Effector memory CD8-positive, alpha-beta T cell (primary cell): ENCODE measurements at places on chromosomes 4 and X.

- DNase-seq = no peak
Measured at GRCh38 chr4:75985116-75985515, 5.6 kb downstream of the SDAD1 start.

- no peak for DNase-seq
Measured at GRCh38 chr4:102285831-102286230, 59.5 kb downstream of the SLC39A8 start.

- DNase-seq = no peak
Measured at GRCh38 chrX:63768760-63769159, 16.3 kb downstream of the ARHGEF9 start.

DNA sequence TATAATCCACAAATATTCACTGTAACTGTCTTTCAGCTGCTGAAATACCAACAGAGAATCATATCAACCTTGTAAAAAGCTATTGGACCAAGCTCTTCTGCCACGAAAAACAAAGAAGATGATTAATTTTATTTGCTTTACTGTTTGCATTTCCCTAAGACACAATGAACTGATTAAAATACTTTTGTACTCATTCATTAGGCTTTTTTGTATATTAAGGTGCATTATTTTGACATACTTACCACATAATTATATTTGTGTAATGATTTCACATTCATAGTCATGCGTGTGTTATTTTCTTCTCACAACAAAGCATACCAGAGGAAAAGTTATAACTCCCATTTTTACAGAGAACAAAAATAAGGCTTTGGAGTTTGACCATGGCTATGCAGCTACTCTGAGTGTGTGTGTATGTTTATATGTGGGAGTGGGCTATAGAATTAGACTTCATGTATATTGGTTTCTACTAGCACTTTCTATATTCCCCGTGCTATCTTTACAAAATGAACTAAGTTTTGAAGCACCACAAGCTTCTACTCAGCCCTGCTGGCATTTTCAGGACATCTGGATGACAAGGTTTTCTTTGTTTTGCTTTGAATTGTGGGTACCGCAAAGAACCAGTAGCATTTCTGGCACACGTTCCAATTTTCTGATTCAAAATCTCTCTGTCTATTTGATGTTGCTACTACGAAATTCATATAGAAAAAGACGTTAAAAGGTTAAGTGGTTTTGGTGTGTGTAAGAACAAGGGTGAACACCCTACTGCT lies 11.0 kb upstream of the FGF5 start:
- no peak for DNase-seq

DNA sequence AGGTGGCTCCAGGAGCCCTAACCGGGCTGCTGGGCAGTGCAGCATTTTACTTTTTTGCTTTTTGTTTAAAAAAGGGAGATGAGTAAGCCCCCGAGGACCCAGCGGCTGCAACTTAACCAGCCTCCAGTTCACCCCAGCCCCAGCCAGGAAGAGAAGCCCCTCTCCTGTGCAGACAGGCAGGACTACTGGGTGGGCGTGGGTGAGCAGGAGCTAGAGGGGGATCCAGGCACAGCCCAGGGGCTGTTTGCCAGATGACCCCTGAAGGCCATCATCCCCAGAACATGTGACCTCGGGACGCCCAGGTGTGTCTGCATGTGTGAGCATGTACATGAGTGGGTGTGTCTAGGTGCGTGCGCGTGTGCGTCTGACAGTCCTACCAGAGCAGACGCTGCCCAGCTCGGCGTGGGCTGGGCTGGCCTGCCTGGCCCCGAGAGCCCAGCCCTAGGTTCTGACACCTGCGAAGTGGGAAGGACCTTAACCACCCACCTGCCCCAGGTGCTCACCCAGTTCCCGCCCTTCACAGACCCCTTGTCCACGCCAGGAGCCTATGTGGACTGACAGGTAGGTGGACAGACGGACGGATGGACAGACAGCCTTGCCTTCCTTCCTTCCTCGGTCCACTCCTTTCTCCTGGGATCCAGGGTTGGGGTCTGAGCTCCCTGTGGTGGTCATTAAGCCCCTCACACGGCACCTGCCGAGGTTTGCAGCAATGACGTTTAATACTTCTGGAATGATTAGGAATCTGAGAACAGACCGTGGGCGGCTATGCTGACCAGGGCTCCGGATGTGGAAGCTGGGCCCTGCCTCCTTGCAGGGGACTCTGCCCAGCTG lies 7.8 kb upstream of the HAUS3 start:
- no peak for DNase-seq

DNA sequence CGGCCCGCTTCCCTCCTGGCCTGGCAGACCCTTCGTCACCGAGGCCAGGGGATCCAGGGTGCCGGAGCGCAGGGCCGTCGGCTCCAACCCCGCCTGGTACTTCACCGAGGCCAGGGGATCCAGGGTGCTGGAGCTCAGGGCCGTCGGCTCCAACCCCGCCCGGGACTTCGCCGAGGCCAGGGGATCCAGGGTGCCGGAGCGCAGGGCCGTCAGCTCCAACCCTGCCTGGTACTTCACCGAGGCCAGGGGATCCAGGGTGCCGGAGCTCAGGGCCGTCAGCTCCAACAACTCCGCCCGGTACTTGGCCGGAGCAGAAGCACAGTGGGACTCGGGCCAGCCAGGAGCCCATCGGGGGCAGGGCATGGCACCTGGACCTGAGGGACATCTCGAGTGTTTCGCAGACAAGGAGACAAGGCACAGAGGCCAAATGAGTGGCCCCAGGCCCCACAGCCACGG lies 85.1 kb downstream of the FAM53A start:
- no peak for DNase-seq
